ENCODE measurements at places on chromosomes 16 and 17.

- DNase-seq: no peak
These were observed 24.6 kb downstream of the SOST start for GRCh38 chr17:43733956-43734355.

DNA sequence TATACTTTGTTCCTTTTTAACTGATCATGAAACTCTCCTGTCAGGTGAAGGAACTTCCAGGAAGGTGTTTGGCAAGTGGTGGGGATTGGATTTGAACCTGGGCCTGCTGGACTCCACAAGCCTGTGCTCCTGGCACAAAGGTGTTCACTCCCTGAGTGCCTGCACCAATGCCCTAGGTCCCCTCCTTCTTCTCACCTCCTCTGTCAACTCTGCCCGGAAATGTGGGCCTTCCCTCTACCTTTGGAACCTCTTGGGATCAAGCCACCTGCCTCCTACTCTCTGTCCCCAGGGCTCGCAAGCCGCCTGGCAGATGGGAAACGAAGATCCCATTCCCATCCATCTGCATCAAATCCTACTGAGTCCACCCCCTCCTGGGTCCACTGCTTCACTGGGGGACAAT lies 40.0 kb downstream of the RTN4RL1 start:
- DNase-seq: no peak

- no peak for DNase-seq
These were observed 394.5 kb downstream of the XYLT1 start for GRCh38 chr16:17076092-17076754.

DNA sequence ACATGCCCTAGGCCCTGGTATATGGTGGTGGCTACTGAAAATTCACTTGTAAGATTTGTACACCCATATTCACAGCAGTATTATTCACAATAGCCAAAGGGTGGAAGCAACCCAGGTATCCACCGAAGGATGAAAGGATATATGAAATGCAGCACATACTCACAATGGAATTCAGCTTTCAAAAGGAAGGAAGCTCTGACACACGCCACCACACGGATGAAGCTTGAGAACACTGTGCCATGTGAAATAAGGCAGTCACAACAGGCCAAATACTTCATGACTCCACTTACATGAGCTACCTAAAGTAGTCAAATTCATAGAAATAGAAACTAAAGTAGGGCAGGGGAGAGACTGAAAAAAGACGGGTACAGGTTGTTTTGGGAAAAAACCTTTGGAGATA lies 2.9 kb downstream of the XPO6 start:
- DNase-seq: no peak

DNA sequence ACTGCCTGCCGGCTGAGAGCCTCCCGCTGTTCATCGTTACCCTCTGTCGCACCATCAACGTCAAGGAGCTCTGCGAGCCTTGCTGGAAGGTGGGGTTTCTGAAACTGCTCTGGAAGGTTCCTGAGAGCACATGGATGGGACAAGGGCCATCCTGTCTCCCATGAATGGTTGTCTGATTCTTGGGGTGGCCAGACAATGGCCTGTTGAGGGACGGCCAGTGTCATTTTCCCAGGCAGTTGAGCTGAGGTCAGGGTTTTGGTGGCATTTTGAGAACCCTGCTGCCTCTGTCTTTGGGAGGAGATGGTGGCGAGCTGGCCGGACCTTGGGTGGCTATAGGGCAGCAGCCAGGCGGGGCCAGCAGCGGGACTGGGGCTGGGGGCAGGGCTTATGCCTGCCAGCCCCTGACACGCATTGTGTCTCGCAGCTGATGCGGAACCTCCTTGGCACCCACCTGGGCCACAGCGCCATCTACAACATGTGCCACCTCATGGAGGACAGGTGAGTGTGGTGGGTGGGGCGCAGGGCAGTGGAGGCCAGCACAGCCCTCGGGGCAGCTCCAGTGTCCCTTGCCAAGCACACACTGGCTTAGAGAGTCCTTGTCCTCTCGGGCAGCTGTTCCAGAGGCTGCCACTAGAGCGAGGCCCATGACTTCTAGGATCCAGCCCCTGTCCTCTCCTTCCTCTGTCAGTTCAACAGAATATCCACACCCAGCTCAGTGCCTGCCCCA lies 9.1 kb downstream of the TSC2 start:
- no peak for DNase-seq

DNA sequence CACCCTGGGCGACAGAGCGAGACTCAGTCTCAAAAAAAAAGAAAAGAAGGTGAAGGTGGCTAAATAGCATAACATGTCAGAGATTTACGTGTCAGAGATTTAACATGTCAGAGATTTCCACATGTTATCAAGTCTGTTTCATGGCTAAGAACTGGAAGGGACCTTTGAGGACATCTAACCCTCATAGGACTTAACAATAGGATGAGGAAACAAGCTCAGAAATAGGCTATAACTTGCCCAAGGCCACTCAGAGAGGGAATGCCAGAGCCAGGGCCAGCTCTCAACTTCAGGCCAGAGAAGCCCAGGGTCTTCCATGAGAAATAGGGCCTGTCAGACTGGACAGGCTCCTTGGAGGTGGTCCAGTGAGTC lies 26.8 kb upstream of the ZNF629 start:
- DNase-seq: no peak

DNA sequence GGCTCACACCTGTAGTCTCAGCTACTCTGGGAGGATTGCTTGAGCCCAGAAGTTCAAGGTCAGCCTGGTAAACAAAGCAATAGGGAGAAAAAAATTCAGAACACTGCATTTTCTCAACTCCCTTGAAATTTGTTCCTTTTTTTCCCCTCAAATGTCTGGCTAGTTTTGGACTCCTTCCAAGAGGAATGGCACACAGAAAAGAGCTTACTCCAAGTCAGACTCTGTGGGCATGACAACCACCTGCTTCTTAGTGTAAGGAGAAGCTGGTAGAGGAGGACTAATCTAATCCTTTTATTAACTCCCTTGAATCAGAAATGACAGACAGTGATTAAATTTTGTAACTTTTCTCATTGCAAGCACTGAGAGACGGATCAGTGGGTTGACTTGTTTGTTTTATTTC lies 27.9 kb upstream of the HYDIN start:
- no peak for DNase-seq

DNA sequence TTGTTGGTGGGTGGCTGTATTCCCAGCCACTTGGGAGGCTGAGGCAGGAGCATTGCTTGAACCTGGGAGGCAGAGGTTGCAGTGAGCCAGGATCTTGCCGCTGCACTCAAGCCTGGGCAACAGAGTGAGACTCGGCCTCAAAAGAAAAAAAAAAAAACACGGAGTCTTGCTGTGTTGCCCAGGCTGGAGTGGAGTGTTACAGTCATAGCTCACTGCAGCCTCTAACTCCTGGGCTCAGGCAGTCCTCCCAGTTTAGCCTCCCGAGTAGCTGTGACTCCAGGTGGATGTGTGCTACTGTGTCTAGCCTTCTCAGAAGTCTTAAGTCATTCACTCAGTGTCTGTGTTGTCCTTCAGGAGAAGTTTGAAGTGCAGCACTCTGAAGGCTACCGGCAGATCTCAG lies 27.4 kb downstream of the NDE1 start:
- no peak for DNase-seq

DNA sequence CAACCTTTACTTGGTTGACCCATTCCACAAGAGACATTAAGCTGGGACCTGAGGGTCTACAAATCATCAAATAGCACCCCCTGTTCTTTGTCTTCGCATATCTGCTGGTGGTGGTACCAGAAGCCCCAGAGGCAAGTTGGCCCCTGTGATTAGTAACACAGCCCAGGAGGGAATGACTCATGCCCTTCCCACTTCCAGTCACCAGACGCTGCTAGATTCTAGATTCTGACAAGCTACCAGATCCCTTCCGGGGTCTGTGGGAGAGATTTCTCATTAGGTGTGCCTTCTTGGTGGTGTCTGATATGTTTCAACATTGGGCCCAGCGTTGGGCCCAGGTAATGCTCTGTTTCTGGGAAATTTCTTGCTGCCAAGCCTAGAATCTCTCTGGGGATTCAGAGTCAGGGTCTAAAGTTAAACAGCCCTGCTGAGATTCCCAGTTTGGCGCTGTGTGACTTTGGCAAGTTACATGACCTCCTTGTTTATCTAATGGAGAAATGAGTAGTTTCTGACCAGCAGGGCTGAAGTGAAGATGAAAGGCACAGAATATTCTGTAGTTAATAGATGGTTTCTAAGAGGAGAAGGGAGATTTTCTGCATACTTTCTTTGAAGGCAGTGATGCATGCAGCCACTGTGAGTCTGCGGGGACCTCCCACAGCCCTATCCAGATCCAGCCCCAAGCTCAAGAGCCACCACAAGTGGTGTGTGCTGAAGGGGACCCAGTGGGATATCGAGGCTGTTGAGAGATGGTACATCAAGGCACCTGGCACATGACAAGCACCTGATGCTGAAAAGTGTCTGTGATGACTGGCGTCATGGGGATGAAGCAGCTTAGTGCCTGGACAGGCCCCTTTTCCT lies 3.9 kb downstream of the TRPV2 start:
- DNase-seq: peak; percentile 78

DNA sequence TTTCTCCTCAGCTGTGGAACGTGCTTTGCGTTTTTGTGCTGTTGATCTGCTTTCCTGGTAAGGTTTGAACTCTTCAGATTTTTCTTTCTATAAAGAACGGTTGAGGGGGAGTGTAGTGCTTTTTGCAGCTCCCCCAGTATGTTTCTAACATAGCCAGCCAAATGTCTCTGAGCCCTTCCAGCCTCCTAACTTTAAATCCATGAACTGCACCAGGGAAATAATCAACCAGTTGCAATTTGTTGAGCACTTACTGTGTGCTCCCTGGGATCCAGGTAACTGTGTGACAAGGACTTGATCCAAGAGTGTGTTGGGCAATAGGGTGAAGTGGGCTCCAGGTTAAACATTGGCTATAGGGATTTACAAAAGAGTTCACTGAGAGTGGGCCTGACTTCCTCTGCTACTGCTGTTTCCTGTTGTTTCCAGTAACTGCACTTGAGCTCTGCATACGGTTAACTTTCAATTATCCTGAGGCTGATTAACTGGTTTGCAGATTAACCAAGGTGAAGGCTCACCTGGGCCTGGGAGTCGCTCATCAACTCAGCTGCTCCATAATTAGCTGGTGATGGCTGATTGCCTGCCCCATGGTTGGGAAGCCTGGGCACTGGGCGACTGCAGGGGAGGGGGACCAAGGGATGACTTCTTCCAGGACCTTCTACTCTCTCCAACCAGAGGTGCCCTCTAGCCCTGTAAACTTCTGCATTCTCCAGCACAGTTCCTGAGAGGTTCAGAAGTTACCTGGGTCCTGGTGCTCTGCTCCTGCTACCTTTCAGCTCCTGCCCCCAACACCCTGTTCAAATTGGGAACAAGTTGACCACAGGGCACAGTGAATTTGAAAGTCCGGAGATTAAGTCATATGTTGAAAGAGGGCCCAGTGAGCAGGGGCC lies 19.5 kb downstream of the HLF start:
- no peak for DNase-seq

DNA sequence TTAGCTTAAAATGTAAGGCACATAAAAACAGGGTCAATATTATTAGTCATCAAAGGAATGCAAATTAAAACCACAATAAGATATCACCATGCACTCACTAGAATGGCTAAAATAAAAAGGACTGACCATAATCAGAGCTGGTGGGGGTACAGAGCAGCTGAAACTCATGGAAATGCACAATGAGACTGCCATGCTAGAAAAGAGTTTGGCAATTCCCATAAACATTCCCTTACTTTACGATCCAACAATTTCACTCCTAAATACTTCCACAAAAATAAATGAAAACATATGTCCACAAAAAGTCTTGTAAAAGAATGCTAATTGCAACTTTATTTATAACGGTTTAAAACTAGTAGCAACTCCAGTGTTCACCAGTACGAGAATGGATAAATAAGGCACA lies 36.1 kb upstream of the ERCC4 start:
- no peak for DNase-seq

DNA sequence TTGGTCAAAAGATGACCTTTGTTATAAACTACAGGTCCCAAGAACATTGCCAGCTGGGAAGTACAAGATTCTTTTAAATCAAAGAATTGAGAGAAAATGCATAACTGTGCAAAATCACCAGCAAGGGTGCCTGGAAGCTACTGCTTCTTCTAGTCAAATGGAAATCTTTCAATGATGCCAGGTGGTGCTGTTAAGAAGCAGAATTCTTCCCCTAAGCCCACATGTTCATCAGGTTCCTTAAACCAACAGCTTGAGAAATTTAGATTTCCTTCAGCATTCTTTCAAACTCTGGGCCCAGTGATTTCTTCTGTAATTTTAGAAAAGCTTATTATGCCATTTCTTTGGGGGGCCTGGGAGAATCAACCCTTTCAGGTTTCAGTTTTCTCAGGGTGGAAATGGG lies 207.8 kb upstream of the WSCD1 start:
- DNase-seq: no peak

- peak; percentile 14 for DNase-seq
These were observed 20.4 kb upstream of the PHB1 start for GRCh38 chr17:49434821-49435670.

DNA sequence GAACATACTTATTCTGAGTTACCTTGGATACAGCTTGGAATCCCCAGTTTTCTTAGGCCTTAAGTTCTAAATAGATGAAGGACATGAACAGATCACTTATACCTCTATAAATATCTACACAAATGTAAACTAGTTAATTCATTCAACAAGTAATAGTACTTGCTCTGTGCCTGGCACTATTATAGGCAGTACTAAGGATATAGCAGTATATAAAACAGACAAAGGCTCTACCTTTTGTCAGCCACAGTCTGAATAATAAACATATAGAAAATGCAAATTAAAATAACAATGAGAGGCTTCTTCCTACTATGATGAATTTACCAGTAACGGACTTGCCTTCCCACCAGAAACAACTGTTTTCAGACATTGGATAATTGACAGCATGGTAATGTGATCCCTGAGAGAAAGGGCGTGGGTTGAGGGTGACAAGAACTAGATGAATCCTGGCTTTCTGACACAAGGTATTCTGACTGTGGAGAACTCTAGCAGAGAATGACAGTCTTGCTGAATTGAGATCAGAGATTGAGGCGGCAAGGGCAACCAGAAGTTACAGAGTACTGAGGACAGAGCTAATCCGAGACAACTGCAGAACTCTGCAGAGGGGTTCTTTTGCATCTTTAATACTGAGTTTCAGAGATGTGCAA lies 170.5 kb downstream of the TANC2 start:
- no peak for DNase-seq

DNA sequence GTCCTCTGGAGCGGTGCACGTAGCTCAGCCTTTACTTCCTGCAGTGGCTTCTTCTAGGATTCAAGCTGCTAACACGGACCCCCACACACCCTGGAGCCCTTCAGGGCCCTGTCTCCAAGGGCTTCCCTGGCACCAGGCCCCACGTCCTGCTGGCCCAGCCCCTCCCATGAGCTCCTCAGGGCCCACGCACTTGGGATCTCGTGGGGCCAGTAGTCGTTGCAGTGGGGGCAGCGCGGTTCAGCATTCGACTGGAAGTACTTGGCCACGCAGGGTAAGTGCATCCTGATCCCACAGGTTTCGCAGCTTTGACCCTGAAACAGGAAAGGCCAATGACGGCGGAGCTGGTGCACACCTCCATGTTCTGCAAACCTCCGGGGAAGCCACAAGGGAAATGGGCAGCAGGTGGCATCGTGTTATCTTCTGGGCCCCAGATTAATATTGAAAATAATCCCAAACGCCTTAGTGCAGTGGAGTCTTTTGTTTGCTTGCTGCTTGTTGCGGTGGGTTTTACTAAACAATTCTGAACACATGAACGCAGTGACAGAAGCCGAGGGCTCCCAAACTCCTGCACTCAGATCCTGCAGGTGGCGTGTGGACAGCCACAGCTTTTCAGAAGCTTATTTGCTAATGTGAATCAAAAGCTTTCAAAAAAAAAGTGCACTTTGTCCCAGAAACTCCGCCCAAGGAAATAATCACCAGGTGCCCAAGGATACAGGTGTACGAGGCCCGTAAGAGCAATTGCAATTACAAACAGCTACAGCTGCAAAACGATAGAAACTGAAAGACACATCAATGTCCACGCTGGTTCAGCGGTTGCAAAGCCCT lies 22.4 kb downstream of the KDM8 start:
- no peak for DNase-seq

GRCh38 chr16:30395992-30396585 lies 869 bp downstream of the ZNF48 start:
- DNase-seq: no peak
